GOT3 (cell line): ENCODE measurements at places on chromosomes 11 and 22.

DNA sequence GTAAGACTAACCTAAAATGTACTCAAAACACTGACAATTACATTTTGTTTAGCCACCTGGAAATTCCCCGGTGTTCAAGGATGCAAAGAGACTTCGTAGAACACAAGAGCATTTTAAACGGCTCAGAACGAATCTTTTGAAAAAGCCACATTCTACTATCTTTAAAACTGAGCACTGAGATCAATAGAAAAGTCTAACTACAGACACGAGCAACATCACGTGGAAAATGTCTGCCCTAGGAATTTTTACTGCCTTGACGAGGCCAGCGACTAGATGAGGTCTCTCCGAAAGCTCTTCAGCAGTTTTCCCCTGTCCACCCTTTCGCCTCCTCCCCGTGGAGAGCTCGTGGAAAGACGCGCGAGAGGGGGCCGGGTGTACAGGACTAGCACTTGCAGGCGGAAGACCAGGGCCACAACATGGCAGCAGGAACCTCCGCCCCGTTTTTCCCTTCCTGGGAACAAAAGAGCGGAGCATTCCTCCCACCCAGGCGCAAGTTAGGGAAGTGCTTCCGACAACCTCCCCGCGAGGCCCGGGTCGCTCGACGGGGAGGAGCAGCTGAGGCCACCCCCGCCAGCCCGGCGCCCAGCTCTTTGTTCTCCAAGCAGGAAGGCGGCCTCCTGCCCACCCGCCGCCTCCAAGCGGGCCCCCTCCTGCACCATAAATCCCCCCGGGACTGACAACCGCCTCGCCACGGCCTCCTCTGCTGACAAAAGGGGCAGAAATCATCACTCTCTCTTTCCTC is 1.1 kb downstream of the EIF4G2 start:
- no peak for DNase-seq

DNA sequence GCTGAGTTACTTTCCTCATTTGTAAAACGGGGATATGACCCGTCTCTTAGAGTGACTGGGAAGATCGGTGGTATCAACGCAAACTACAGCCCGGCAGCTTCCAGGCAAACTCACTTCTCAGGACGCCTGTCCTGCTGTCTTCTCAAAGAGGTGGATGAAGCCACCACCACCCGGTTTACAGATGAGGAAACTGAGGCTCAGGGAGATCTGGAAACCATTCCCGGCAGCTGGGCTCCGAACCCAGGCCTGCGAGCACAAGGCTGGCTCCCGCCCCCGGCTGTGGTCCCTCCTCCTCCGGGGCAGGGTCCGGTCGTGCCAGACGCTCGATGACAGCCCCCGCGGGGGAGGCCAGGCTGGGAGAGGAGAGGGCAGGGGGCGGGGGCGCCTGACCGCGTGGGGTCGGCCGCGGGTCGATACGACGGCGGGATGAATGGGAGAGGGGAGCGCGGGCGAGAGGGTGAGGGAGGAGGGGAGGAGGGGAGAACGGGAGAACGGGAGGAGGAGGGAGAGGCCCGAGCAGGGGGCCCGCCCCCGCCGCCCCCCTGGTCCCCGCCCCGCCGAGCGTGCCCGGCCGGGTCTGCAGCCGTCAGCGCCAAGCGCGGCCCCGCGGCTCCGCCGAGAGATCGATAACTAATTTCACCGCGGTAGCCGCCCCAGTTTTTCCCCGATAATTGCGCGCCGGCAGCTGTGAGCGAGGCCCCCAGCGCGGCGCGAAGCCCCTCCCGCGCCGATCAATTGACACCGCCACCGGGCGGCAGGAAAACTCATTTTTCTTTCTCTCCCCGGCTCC is 14.0 kb downstream of the IGLL1 start:
- DNase-seq, result no peak

DNA sequence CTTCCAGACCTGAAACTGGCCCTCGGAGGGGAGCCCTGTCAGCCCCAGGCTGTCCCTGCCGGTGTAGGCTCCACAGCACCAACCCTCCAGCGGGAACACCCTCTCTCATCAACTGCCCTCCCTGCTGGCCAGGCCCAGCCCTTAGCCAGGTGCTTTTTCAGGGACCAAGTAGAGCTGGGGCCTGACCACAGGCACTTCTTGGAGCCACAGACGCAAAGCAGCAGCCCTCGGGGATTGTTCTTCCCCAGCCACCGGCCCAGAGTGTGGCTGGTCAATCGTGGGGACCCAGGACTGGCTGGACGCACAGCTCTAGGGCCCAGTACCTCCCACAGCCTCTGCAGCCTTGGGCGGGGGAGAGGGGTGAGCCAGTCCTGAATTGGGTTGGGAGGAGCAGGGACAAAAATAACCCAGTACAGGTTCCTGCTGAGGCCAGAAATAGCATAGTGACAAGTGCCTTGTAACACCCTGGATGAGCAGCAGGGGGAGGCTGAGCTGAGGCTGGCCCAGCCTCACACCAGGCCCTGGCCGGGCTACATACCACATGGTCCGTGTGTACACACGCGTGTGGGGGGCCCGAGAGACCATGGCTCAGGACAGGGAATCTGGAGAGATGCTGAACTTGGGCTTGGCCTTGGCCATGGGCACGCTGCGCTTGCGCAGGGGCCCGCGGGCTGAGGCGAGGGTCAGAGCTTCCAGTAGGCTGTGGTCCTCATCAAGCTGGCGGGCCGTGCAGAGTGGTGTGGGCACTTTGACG is 2.0 kb downstream of the KCNJ11 start:
- no peak for DNase-seq

GRCh38 chr11:126385991-126386728 is 30.7 kb downstream of the ST3GAL4 start:
- no peak for DNase-seq

- no peak for DNase-seq
Observed at GRCh38 chr11:64867748-64868462, 10.5 kb downstream of the EHD1 start.

- peak; percentile 33 for DNase-seq
Observed at GRCh38 chr22:19663286-19663815, 51.0 kb upstream of the SEPTIN5 start.

DNA sequence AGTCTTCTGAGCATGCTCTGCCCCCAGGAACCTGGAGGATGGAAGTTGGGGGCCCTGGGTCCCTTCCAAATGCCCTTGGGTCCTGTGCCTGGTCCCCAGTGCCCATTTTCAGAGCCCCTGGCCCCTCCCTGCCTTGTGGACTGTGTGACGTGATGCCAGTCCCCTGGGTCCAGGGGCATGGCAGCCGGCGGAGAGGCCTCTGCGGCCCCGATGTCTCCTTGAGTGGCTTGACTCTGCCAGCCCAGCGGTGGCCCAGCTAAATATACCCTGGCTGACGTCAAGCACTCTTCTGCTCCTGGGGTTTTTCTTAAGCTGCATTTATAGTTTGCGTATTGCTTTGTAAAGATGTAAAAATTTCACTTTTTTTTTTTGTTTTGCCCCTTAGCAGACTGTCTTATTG is 35.2 kb upstream of the PARVG start:
- DNase-seq, result no peak

DNA sequence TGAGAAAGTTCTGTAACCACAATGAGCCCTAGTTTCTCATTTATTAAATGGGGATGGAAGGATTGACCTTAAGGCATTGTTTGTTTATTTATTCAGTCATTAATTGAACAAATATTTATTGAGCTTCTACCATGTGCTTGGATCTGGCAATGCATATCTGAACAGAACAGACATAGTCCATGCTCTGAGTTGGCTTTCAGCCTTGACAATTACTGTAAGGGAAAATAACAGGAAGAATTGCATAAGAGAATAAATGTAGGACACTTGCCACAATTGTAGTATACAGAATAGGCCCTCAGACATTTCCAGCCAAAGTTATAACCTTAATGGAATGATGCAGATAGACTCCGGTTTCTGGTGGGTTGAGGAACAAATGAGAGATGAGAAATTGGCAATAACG is 160.5 kb upstream of the TTC12 start:
- DNase-seq, result no peak

DNA sequence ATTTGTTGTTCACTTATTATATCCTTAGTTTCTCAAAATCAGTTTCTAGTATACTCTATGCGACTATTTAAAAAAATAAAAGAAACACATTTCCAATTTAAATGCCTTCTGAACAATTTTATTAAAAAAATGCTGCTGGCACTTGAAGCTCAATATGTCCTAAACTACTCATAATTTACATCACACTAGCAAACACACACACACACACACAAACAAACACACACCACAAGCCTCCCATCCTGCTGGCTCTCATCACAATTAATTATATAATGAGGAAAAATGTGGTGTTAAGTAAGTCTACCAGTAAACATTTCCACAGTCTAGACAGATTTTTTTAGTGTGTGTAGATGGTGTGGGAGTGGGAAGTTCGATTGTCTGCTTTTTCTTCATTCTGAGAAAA is 350.3 kb downstream of the AASDHPPT start:
- no peak for DNase-seq

DNA sequence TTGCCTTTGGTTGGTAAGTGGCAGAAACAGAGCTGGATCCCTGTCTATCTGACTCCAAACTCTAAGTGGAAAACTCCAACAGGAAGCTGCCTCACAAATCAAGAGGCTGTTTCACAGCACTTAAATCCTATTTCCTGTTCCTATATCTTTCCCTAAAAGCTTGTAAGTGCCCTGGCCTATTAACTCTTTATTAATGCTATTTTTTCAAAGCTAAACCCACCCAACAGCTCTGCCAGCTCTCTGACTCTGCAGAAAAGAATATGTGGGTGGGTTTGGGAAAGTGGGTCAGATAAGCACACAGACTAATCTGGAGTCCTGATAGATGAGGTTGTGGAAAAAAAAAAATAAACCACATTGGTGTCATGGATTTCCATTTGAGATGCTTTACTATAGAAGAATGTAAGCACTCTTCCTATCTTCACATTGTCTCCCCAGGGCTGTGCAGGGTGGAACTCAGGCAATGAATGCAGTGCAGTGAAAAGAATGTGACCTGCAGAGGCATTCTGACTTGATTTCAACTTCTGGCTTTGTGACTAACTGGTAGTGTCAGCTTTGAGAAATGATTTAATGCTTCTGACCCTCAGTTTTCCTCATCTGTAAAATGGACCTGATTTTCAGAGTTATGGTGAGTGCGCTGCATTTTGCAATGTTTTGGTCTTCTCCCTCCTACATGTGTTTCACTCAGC is 125.6 kb downstream of the AASDHPPT start:
- DNase-seq, result no peak

- no peak for DNase-seq
Observed at GRCh38 chr22:41683052-41683451, 5.6 kb downstream of the SNU13 start.

GRCh38 chr11:28077521-28077920 is 30.4 kb downstream of the KIF18A start:
- no peak for DNase-seq

DNA sequence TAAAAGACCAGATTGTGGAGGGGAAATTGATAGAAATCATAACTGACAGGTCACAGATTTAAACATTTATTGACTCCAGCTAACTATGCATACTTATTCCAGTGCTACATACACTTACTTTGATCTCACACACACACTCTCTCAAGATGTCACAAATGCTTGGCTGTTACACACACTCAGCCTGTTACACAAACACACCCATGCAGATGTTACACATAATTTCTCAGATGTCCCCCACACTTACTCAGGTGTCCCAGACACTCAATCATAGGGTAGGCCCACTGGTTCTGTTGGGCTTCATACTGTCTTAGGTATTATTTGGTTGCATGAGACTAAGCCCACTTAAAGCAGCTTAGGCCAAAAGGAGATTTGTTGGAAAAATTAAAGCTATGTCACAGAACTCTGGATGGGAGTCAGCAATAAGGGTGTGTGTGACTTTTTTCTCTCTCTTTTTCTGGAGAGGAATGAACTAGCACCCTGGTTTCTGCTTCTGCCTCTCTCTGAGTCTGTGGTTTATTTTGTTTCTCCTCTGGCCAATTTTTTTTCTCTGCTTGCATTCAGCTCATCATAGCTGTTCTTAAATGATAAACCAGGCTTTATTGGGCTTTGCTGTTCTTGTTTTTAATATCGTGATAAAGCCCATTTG is 179.4 kb downstream of the INSC start:
- no peak for DNase-seq

GRCh38 chr11:59429924-59430516 is 3.8 kb upstream of the OR5A2 start:
- no peak for DNase-seq

DNA sequence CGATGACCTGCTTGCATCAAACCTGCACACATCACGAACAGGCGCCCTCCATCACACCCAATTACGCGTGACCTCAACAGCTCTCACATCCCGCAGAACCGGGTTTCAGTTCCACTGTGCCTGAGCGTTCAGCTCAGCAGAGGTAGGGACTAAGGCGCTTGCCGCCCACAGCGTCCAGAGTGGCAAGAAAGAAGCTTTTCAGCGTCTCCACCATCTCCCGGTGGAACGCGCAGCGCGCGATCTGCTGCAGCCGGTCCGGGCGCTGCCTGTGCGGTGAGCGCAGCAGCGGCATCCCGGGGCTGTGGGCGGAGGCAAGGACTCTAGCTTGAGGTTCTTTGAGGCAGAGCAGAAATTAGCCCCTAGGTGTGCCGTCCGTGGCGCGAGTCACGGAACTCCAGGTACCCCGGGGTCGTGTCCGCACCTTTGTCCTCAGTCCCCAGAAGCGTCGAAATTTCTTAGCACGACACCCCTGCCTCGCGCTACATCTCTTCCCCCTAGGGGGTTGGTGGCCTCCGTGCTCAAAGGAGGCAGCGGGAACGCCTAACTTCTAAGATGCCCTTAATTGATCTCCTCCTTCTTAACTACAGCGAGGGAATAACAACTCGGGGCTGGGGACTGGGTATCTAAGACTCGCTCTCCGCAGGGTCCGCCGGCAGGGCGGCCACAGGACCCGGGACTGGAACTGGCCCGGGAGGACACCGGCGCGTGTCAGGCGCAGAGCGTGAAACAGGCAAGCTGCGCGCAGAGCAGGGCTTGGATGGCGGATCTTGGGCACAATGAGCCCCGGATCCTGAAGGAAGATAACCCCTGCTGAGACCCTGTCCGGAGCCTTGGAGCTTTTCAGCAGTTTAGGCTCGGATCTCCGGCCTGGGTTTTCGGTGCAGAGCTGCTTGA is 1.7 kb upstream of the CALCA start:
- no peak for DNase-seq

DNA sequence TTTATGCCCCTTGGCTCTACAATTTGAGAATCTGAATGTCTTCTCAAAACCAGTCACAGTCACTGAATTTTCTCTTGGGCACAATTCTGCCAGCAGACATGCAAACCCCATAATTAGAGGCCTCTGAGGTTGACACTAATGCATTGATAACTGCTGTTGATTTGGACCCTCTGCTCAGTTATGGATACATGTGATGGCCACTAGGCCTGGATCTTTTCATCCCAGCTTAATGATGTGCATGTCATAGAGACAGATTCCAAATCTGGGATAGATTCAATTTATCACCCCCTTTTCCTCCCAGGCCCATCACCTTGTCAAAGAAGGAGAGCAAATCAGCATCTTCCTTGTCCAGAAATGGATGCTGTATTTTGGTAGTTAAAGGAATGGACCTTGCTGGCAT is 92.2 kb downstream of the C11orf91 start:
- no peak for DNase-seq

DNA sequence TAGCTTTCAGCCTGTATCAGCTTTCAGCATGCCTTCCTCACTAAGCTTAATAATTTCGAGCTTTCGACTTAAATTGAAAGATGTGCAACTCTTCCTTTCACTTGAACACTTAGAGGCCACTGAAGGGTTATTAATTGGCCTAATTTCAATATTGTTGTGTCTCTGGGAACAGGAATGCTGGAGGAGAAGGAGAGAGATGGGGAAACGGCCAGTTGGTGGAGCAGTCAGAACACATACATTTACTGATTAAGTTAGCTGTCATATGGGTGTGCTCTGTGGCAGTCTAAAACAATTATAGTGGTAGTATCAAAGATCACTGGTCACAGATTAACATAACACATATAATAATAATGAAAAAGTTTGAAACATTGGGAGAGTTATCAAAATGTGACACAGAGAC is 106.2 kb downstream of the LRRC32 start:
- no peak for DNase-seq

GRCh38 chr11:65225279-65226102 is 36.3 kb upstream of the POLA2 start:
- DNase-seq, result no peak
